ENCODE measurements at places on chromosomes 5 and 9. TPM values are rescaled to one million over a fixed set of nuclear protein-coding genes. Genes with fewer than 3 reads are reported as not detected.

Gene PCDHA1
- under 0.01 TPM for total RNA-seq

Gene ACSL6
- not detected for total RNA-seq

Gene SOX30
- total RNA-seq = not detected

Gene INVS
- total RNA-seq = 37.1 TPM

Gene NANS
- total RNA-seq = 94.1 TPM

Gene P4HA2
- total RNA-seq = 191 TPM

Gene SHC3
- total RNA-seq = 11.7 TPM

Gene ANKRD55
- total RNA-seq = under 0.01 TPM

Gene MARCOL
- not detected for total RNA-seq

Gene LPAR1
- 54.4 TPM for total RNA-seq

Gene ADRB2
- 1.7 TPM for total RNA-seq

Gene MARVELD2
- 2.3 TPM for total RNA-seq

Gene NAIP
- total RNA-seq = 6.4 TPM

Gene PFN3
- not detected for total RNA-seq

Gene CCIN
- total RNA-seq = 0.43 TPM

Gene SH3TC2
- total RNA-seq = 13.4 TPM

Gene NIPAL4
- 2.3 TPM for total RNA-seq

Gene GRIN3A
- total RNA-seq = not detected

Gene TMEM252
- not detected for total RNA-seq

Gene SPOUT1
- 12.6 TPM for total RNA-seq

Gene ZCCHC7
- 25.0 TPM for total RNA-seq

Gene LCN1
- total RNA-seq = not detected

Gene ABO
- total RNA-seq = not detected

Gene GHR
- 2.2 TPM for total RNA-seq

Gene FOXI1
- total RNA-seq = not detected

Gene TMC1
- total RNA-seq = 1.3 TPM

Gene CAMLG
- total RNA-seq = 21.9 TPM

Gene TMEM161B
- total RNA-seq = 18.1 TPM

Gene SLC27A6
- total RNA-seq = 0.32 TPM

Gene KCNV2
- total RNA-seq = not detected

Gene OR1Q1
- not detected for total RNA-seq

Gene EDIL3
- 108 TPM for total RNA-seq

Gene PPP6C
- total RNA-seq = 27.4 TPM

Gene CARD9
- 20.0 TPM for total RNA-seq

Gene ADAMTS16
- total RNA-seq = 2.6 TPM

Gene ZNF366
- total RNA-seq = under 0.01 TPM

Gene OR1J2
- total RNA-seq = 0.32 TPM

Gene PDCD1LG2
- 59.6 TPM for total RNA-seq

Gene FOXE1
- under 0.01 TPM for total RNA-seq

Gene PDZD2
- total RNA-seq = 0.97 TPM

Gene PCDHB2
- 0.32 TPM for total RNA-seq

Gene TMEM215
- total RNA-seq = not detected

Gene OLFML2A
- total RNA-seq = 5.5 TPM
